Stimulated activated CD4-positive, alpha-beta T cell treated with anti-CD3 and anti-CD28 coated beads, Interleukin-1b, Interleukin-23, amount 100 ng/mL, for 4 hours (primary cell): ENCODE measurements at places on chromosomes 4 and X.

GRCh38 chr4:139014371-139015268 is 961 bp upstream of the NOCT start:
- peak; percentile 6 for DNase-seq

GRCh38 chr4:3412257-3413020 is 29.3 kb upstream of the HGFAC start:
- no peak for DNase-seq

DNA sequence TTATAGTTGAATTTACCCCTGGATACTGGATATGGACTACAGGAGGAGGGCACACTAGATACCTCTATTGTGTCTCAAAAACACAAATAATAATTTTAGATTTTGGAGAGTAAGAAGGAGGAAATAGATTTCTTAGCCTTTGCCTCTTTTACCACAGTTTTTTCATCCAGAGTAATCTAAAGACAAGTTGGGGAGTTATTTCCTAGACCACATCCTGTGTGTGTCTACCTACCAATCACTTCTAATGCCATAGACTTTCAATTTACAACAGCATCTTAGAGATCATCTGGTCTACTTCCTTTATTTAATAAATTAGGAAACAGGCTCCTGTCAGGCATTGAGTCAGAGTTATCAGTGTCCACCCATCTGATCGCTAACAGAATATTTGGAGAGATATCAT is 191.5 kb downstream of the EDA start:
- no peak for DNase-seq

DNA sequence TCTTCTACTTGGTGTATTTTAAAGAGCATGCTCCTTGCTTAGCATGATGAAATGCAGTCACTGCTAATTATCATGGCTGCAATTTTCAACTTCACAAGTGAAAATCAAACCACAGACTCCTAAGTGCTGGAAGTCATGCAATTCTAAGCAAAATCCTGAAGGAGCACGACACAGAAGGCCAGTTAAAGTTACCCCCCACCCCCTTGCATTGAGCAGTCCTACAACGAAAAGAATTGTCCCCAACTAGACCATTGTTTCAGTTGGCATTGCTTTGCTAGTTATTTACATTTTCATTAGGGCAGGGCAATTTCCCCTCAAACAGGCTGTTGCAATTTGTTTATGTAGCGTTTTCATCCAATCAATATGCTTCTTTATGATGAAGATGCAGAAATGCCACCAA is 321.2 kb downstream of the PCDH7 start:
- no peak for DNase-seq

DNA sequence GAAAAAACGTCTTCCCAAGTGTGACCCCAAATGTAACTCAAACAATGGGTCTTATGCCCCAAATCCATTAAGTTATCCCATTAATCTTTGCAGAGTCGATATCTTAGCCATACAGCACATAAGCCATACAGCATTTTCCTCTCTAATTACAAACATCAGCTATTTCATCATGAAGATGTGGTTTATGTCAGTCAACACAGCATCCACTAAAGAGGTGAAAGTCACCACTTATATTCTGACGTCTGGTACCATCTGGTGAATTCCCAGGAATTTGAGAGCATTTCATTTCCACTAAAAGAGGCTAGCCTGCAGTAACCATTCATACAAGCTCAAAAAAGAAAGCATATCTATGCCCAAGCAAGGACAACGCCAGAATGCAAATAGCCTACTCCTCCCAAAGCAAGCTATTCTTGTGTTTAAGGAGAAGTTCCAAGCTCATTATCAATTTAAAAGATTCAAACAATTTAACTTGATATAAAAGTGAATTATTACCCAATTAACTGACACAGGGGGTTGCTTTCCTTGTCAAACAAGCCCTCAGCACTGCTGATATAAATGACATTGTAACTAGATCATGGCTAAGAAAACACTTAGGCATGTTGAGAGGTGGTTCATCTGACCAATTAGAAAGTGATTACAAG is 203.3 kb downstream of the ANTXR2 start:
- DNase-seq, result no peak

DNA sequence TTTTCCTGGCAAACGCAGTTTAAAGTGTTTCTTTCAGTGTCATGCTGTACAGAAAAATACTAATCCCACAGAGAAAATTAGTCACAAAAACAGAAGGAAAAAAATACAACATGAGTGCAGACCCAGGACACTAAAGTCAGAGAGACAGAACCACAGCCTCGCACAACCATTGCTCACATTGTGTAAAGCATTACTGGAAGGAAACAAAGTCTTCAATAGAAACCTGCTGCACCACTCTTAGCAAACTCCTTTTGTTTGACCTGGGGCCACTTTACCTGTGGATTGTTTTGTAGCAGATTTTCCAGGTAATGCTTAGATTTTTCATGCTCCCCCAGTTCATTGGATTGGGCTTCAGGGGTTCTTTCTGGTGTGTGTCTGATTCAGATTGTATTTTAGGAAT is 131.8 kb upstream of the TMLHE start:
- DNase-seq, result no peak

- DNase-seq, result no peak
These were observed 185.0 kb upstream of the FAM241A start for GRCh38 chr4:111960241-111960667.

DNA sequence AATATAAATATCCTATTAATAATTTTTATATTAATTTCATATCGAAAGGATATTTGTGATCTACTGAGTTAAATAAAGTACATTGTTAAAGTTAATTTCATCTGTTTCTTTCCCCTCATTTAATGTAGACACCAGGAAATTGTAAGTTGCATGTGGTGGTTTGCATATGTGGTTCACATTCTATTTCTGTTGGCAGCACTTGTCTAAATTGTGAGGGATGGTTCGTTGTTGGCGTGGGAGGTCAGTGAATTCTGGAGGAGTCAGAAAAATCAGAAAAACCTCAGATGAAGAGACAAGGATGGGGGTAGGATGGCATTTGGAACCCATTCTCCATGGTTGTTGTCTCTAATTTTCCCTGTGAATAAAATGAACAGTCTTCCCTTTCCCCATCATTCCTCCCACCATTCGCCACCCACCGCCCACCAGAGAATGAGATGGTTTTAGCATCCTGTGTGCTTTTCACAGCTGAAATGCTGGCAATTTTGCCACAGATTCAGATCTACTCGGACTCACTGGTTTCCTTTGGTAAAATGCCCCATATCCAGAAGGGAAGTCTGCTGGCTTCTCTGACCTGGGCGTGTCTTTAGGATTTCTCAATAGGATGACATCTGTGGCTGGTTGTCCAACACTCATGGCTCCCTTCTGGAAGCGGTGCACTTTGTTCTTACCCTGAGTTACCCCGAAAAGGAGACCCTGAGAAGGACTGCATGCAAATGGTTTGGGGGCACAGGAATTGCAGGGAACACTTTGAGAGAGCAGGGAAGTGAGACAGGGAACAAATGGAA is 52.3 kb downstream of the LGI2 start:
- DNase-seq, result no peak

- DNase-seq, result no peak
These were observed 2138.2 kb downstream of the PCDH7 start for GRCh38 chr4:32858361-32858760.

DNA sequence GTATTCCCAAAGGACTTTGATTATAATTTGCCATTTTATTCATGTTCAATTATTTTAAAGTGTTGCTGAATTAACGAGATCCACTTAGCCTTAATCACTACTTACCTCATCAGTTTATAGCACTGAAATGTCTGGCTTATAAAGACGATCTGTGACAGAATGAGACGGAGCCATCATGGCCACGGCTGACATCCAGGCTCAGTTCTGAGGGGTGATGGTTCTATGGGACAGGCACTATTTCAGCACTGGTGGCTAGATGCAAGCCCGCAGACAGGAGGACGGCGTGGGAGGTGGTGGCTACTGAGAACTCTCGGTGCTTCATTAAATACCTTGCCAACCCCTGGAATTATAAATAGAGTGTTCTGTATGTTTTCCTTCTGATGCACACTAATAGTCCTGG is 1084.2 kb upstream of the TENM3 start:
- DNase-seq, result no peak
